ENCODE measurements at places on chromosomes 6 and 20.

- DNase-seq = no peak
Measured at GRCh38 chr6:43980004-43980795, 147.1 kb downstream of the MRPL14 start.

- no peak for DNase-seq
Measured at GRCh38 chr20:17495826-17496225, 35.4 kb downstream of the BFSP1 start.

GRCh38 chr6:82035526-82035925, 212.0 kb downstream of the IBTK start:
- DNase-seq = no peak

DNA sequence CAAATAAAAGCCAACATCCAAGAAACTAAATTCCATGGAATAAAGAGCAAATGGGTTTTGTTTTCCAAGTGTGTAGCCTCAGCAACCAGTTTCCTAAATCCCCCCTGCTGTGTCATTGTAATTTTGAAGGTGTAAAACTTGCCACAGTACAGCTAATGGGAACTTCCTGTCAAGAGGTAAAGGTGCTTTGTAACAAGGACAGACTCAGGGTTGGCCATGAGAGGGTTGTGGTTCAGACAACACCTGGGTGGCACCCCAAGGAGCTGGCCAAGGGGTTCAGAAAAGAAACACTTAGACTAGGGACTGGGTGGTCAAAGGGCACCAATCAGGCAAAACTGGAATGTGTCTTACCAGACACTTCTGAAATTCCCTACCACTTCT, 52.4 kb upstream of the LYRM2 start:
- no peak for DNase-seq

- no peak for DNase-seq
Measured at GRCh38 chr6:113352831-113353230, 504.3 kb upstream of the MARCKS start.

GRCh38 chr20:47606983-47607613, 105.4 kb downstream of the NCOA3 start:
- no peak for DNase-seq

DNA sequence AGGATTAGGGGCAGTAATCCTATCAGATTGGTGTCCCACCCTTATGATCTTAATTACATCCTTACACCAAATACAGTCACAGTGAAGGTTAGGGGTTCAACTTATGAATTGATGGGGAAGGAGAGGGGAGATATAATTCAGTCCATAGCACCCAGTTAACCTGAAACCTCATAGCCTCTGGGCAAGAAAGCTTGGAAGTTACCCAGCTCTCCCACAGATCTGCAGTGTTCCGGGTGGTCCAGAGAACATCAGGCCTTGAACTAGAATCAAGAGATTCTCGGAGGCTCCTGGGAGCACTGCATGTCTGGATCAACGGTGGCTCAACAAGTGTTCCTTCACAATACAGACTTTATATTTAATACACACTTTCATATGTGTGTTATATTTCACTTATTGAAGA, 392.6 kb upstream of the MARCKS start:
- no peak for DNase-seq

DNA sequence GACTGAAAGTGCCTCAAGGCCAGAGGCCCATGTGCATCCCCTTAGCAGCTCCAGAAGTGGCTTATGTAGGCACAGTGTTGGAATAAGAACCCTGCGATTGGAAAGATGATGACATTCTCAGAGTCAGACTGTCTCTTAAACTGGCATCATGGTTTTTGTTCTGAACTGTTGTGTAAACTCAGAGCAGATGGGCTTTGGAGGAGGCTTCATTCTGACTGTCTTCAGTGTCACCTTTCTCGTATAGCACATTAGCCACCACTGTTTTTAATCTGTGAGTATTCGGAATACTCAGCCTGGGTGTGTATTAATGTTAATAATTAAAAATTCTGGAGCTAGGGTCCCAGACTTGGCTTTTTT, 140.9 kb downstream of the JARID2 start:
- DNase-seq = no peak

Data from stimulated activated CD4-positive, alpha-beta T cell treated with anti-CD3 and anti-CD28 coated beads, Interleukin-1b, Interleukin-23, amount 100 ng/mL, for 1 hour (primary cell).